ENCODE measurements at places on chromosomes 11 and 22.

- DNase-seq, result no peak
Measured at GRCh38 chr22:49481659-49482399, 345.8 kb downstream of the BRD1 start.

DNA sequence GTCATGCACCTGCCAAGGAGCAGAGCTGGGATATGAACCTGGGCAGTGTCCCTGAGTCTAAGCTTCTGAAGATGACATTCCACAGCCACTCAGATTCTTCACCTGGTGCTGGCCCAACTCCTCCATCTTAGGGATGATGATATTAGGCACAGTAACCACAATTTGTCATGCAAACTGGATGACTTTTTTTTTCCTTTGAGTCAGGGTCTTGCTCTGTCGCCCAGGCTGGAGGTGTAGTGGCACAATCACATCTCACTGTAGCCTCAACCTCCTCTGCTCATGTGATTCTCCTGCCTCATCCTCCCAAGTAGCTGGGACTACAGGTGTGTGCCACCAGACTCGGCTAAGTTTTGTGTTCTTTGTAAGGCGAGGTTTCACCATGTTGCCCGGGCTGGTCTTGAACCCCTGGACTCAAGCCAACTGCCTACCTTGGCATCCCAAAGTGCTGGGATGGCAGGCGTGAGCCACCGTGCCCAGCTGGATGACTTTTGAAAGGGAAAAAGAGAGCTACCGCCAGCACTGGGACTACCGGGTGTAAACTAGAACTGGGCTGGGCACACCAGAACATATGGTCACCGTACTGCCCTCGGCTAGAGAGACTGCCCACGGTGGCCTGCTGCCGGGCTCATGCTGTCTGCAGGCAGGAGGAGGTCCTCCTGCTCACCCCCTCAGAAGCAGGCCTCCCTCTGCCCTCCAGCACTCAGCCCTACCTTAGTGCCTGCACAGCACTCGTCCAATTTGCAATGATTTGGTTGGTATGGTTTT, 77.7 kb downstream of the NAT10 start:
- no peak for DNase-seq

DNA sequence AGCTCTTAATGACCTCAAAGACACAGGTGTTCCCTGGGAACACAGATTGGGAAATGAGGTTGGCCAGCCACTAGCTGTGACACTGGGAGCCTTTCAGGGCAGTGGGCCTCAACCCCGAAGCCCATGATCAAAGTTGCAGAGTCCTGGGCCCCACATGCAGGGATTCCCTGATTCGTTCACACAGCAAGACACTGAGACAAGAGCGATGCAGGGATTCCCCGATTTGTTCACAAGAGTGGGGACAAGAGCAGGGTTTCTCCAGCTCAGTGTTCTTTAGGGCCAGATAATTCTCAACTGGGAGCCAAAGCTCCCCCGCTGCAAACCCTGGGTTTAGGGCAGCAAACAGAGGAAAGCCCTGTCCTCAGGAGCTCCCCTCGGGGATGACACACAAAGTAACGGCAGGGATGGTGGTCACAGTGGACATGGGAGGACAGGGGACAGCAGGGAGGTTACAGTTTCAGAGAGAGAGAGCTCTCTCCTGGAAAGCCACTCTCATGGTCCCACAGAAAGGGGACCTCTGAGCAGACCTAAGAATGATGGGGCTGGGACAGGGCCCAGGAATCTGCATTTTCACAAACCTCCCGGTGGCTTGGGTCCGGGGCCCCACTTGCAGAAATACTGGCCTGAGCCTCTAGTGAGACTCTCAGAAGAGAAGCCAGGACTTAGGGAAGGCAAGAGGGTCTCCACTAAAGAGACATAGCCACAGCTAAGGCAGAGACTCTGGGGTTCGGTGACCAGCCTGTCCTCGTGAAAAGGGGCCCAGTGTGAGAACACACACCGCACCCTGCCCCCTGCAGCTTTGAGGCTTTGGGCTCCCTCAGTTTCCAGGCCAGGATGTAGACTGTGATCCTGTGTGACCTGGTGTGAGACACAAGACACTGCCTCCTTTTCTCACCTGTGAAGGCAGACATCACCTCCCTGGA, 7.4 kb upstream of the GNAZ start:
- no peak for DNase-seq

- DNase-seq, result no peak
Measured at GRCh38 chr11:14109742-14110141, 147.2 kb downstream of the SPON1 start.

GRCh38 chr22:45103756-45104155, 60.0 kb upstream of the NUP50 start:
- DNase-seq, result no peak

- DNase-seq, result no peak
Measured at GRCh38 chr11:22752908-22753310, 76.7 kb downstream of the SVIP start.

- DNase-seq, result no peak
Measured at GRCh38 chr22:38142606-38143005, 32.1 kb upstream of the BAIAP2L2 start.

DNA sequence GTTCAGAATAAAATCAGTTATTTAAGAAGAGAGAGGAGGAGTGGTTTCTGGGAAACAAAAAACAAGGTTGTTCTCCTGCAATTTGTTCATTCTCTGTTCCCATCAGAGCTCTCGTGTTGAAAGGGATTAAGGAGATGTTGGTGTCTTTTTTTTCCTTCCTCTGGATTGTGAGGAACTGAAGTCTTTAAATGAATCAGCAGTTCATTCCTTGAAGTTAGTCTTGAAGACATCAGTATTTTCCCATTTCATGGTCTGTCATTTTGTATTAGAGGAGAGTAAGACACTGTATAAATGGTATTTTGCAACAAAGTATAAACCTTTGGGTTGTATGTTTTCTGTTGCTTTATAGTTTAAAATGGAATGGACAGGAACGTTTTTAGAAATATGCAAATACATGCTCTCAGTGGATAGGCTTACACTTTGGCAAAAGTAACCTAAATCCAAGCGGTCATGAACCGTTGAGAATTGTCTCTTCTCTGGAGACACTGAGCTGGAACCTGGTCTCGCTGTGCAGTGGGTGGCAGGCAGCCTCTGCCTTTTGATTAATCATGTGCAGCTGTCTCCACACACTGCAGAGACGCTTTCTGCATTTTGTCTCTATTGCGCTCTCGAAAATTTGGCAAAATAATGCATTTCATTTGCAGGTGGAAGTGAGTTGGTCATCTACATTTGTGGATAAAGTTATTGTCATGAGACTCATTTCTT, 33.0 kb downstream of the SAMM50 start:
- no peak for DNase-seq

GRCh38 chr11:96055706-96056387, 131.9 kb upstream of the MTMR2 start:
- DNase-seq, result no peak

DNA sequence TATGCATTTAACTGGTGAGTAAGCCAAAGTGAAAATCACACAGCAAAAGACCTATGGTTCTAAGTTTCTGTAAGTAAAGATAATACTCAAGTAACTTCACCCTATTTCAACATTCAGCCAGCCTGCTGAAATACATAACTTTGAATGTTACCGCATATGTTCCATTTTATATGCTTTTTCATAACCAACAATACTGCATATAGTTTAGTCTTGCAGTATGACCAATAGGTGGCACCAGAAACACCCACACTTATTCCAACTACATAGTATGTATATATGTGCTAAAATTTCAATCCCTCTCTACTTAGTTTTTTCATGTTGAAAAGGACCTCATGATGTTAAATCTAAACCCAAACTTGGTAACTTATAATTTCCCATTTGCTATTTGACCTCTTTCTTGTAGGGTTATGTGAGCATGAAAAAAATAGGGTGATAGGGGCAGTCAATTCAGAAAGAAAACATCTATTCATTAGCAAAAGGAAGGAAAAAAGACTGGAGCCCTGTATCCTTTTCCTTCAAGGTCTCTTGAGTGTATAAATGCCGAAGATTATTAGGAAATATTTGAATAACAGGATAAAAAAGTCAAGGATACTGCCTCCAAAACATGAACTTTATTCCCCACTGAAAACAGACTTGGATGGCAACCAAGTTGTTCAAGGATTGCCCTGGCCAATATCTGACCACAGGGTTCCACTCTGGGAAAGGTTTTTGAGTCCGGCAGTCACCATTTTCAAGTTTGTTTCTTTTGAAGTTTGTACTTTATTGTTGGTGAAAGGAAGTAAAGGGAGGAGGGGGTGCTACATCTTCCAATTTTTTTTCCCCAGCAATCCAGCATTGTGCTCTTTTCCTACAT, 23.8 kb upstream of the FZD4 start:
- DNase-seq, result no peak

- no peak for DNase-seq
Measured at GRCh38 chr11:75245356-75246005, 4.9 kb downstream of the TPBGL start.

DNA sequence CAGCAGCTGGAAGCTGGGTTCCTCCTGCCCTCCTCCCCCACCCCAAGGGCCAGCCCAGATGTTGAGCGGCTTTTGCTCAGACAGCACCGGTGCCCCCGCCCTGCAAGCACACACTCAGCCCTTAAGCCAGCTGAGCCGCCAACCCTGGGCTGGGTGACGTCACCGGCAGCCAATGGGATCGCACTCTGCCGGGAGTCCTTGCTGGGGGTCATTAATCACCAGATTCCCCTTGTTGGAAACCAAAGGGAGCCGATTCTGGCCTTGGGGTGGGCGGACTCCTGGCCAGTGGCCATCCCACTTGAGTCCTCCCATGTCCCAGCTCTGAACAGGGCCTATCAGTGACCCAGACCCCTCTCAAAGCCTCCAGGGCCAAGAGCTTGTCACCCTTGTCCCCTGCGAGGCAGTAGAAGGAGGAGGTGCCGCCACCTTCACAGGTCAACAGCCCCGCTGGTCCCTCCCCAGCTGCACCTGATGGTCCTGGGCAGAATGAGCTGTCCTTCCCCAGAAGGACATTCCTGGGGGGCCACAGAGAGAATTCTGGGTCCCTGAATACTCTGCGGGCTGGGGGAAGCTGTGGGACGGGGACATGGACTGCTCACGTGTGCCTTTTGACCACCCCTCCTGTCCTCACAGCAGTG, 7.4 kb downstream of the DUSP8 start:
- no peak for DNase-seq

DNA sequence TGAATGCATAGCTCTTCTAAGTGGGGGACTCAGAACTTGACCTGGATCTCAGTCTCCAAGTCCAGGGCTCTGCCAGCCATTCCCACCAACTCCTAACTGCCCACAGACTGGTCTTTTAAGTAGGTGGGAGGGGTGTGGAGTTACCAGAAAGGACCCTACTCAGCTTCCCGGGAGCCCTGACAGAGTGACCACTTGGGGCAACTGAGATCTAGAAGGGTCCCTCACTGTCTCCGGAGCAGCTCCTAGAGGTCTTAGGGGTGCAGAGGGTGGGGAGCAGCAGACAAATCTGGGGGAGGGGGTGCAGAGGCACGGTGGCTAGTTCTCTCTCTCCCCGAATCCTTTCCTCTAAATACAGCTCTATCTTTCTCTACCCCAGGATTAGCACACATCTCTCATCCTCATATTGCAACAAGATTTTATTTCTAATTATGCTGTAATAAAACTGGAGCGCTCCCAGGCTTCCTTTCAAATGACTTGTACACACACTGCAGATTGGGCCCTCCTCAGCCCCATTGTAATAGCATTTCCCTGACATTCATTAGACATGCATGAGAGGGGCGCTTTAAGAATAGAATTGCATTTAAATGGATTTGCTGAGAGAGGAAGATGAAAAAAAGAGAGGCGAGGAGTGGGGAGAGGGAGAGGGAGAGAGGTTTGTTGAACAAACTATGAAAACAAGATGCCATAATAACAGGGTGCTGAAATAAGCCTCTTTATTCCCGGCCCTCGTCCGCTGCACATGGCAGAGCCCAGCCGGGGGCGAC, 219.0 kb downstream of the CEP164 start:
- no peak for DNase-seq

DNA sequence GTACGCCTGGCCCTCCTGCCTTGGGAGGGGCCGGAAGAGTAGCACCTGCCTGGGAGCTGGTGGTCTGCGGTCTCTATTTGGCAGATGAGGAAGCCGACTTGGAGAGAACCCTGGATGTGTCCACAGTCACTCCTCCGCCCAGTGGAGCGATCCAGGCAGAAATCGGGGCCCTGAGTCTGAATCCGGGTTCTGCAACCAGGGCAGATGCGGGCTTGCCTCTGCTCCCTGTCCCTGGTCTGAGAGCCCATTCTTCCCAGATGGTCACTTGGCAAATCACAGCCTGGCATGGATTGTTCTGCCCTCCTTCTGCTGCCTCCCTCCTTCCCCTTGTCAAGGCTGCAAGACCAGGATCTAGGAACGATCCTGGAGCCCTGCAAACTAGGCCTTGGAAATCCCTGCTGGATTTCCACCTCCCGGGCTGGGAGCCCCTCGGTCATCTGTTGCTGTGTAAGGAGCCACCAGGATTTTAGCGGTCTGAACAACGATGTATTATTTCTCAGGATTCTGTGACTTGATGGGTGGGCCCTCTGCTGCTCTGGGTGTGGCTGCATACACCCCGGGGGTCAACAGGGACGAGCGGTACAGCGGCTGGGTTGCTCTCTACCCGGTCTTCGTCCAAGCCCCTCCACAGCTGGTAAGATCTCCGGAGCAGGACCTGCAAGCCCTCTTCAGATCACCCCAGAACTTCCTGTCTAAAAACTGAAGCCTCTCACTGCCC, 2.0 kb upstream of the ASCL2 start:
- no peak for DNase-seq

DNA sequence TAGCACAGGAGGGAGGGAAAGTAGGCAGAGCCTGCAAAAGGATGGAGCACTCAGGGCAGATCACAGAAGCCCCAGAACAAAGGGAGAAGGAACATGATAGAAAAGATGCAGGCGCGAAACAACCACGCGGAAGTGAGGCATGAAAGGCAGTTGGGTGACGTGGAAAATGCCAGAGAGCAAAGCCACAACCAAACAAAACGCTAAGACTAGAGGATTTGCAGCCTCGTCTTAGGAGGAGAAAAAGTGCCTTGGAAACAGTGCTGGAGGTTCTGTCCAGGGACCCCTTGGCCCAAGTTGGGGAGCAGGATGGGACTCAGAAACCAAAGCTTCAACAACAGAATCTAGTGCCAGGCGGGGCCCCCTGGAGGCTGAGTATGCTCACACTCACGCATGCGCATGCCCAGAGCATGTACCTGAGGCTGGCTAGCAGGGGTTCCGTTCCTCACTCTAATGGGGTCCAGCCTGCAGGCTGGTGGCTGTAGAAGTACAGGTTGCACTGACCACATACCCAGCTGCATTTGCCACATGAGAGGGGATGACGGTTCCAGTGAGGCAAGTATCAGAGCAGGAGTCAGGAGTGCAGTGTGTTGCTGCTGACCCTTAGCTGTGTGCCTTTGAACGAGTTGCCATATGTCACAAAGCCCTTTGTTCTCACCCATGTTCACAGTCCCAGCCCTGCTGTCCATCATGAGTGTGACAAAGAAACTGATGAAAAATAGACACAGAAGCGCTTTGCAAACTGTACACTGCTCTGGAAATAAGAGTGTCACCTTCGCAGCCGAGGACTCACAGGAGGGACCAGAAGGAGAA, 568.6 kb upstream of the CADM1 start:
- DNase-seq, result no peak

GRCh38 chr11:100367892-100368291, 319.2 kb upstream of the ARHGAP42 start:
- DNase-seq, result no peak

All from stimulated activated CD4-positive, alpha-beta T cell treated with anti-CD3 and anti-CD28 coated beads, Interleukin-12 subunit alpha, Interleukin-12 subunit beta, amount 100 ng/mL, for 24 hours (primary cell).